ENCODE measurements at places on chromosomes 5 and 9.
A peak's percentile ranks its signal among the peaks of the same experiment; 100 is the strongest.

DNA sequence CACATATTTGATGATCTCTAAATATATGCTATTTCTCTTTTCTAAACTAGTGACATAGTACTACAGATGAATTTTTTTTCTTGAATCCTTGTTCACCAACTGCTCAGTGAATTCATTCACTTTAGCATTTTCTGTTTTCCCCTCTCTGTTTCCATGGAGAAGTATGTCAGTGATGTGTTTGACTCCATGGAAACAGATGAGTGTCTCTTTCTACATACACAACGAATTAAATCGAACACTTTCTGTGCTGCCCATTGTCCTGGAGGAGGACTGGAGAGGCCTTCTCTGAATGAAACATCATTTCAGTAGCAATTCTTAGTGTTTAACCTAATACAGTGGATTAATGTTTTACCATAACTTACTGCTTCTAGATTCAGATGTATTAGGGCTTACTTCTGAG is 9.5 kb downstream of the INVS start:
- DNase-seq: no peak

DNA sequence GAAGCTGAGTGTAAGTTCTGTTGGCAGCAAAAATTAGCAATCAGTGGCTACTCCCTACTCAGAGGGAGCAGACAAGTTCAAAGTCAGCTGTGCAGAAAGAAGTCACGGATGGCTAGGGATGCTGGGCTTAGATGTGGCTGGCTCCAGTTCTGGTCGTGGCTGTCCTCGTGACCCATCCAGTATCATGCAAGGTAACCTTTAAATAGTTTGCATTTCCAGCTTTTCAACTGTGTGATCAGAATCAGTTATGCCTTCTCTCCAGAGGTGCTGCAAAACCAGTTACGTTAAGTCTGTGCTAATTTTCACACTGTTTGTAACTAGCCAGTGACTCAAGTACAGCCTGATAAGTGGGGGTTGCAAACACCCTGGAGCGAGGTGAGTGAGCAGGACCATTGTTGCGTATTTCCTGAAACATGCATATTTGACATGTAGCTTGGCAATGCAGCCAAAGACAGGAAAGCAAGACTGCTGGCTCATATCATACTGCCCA is 302.4 kb downstream of the ATPSCKMT start:
- DNase-seq: no peak

GRCh38 chr5:16644301-16644889 is 27.6 kb upstream of the RETREG1 start:
- no peak for DNase-seq

DNA sequence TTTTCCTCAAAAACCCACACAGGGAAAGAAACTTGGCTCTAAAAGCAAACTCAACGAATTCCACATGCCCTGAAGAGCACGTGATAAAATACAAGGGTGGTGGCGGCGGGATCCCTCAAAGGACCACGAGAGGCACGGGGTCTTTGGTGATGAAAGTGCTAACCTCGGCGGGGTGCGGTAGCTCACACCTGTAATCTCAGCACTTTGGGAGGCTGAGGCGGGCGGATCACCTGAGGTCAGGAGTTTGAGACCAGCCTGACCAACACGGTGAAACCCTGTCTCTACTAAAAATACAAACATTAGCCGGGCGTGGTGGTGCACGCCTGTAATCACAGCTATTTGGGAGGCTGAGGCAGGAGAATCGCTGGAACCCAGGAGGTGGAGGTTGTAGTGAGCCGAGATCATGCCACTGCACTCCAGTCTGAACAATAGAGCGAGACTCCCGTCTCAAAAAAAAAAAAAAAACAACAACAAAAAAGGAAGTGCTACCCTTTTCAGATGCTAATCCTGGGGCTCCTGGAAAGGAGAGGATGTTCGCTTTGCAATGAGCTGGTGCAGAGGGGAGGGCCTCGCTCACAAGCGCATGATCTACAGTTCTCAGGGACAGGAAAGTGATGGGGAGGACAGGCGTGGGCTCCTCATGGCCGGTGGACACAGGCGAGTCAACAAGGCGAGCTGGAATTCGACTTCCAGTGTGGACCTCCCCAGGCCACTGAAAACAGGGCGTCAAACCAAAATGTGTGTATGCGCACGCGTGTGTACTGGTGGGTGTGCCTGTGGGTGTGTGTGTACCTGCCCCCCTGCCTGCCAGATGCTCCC is 54.1 kb downstream of the USP20 start:
- no peak for DNase-seq

GRCh38 chr5:14572836-14573235 is 8.8 kb upstream of the OTULINL start:
- DNase-seq: no peak

DNA sequence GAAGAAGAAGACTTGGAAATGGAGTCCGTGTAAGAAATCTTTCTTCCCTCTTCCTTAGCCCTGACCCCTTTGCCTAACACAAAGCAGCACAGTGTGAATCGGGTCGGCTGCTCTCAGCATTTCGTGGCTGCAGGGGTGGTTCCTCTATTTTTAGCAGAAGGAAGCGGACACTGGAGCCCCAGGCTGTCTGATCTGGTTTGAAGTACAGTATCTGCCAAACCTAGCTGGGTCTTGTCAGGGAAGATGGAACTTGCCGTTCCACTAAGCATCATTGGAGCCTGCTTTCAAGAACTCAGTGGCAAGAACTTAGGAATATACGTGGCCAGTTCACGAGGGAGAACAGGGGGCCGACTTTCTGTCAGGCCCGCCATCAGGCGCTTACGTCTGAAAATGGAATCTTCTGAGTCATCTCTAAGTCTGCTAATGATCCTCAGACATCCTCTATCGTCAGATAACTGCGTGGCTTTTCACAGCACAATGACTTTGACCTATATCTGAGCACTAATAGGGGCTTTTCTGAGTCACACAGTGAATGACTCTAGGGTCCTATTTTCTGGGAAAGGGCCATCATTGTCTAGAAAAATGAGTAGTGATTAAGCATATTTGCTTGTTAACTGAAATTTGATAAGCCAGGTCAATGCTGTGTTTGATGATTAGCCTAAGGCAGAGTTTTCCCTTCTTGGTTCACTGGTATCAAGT is 43.3 kb upstream of the NCS1 start:
- no peak for DNase-seq

GRCh38 chr5:115798252-115798651 is 18.2 kb downstream of the CDO1 start:
- no peak for DNase-seq

- DNase-seq: no peak
Measured at GRCh38 chr9:908536-909205, 67.2 kb downstream of the DMRT1 start.

- DNase-seq: no peak
Measured at GRCh38 chr5:111589316-111589715, 77.0 kb upstream of the STARD4 start.

DNA sequence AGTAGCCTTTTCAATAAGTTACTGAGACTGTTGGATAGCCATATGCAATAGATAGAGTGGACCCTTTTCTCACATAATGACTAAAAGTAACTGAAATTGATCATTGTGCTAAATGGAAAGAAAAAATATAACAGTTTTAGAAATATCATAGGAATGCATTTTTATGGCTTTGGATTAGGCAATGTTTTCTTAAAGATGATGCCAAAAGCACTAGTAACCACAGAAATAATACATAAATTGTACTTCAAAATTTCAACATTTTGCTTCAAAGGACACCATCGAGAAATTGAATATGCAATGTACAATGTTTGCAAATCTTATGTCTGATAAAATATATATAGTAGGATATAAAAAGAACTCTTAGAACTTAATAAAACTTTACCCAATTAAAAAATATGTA is 1267.5 kb upstream of the CDH9 start:
- DNase-seq: no peak

GRCh38 chr9:87286506-87286905 is 211.2 kb upstream of the DAPK1 start:
- no peak for DNase-seq

- DNase-seq: no peak
Measured at GRCh38 chr9:129178568-129179382, 714 bp upstream of the IER5L start.

DNA sequence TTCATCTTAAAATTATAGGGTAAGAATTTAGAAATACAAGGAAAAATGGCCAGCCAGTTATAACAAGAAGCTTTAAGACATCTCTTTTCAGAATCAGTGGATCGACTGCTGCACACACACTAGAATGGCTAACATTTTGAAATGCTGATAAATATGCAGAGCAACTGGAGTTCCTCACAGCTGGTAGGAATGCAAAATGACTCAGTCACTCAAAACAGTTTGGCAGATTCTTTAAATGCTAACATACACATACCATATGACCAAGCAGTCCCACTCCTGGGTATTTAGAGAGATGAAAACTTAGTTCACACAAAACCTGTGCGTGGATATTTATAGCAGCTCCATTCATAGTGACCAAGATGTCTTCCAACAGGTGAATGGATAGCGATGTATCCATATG is 23.2 kb upstream of the PSAT1 start:
- no peak for DNase-seq

DNA sequence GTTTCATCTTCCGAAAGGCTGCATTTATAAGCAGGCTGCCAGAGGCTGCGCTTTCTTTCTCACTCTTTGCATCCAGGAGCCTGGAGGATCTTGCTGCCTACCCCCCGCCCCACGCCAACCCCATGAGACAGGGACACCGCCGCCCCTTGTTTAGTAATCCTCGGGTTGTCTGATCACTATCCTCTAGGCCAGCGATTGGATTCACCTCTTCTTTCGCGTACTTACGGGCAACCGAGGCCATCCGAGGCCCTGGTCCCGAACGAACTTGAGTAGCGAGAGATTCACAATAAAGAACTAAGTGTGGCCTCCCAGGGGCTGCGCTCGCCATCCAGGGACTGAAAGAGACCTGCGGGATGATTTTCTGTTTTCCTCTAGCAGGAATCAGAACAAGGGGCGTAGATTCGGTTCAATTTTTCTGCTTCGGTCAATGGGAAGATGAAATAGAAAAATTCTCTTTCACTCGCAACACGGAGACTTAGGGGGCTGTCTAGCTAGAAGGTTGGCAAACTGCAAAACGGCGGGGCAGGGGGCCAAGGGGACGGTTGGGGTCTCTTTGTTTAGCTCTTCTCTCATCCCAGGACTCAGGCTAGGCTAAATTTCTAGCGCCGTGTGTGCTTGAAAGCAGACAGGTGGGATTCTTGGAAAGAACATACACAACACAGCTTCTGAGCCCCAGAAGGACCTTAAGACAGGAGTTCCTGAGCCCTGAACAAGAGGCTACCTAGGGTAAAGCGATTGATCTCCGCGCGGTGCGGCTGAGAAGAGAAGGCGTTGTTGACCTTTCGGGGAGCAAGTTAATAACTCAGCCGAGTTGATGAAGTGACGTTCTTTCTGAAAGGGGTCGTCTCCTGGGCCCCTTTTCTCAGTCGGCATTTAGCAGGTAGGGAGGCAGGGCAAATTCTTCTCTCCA is 5.8 kb upstream of the ISL1 start:
- DNase-seq: no peak

- DNase-seq: no peak
Measured at GRCh38 chr5:33701251-33701650, 190.5 kb downstream of the ADAMTS12 start.

GRCh38 chr5:88452820-88453219 is 184.2 kb upstream of the TMEM161B start:
- no peak for DNase-seq

- DNase-seq: no peak
Measured at GRCh38 chr5:120402606-120403005, 61.5 kb upstream of the PRR16 start.

DNA sequence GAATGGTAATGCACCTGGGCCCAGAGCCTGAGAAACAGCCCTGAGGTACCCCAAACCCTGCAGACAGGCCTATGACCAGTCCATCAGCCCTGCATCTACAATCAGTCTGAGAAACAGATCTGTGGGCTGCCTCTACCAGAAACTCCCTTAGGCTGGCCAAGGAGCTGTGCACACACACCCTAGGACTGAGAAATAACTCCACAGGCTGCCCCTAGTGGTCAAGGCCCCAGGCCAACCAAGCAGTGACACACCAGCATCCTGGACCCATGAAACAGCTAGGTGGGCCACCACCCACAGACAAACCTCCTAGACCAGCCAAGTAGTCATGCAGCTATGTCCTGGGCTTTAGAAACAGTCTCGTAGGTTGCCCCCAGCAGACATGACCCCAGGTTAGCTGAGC is 253.6 kb upstream of the VLDLR start:
- DNase-seq: no peak

- DNase-seq: peak; percentile 10
Measured at GRCh38 chr5:119031905-119032304, 39.0 kb upstream of the DMXL1 start.

DNA sequence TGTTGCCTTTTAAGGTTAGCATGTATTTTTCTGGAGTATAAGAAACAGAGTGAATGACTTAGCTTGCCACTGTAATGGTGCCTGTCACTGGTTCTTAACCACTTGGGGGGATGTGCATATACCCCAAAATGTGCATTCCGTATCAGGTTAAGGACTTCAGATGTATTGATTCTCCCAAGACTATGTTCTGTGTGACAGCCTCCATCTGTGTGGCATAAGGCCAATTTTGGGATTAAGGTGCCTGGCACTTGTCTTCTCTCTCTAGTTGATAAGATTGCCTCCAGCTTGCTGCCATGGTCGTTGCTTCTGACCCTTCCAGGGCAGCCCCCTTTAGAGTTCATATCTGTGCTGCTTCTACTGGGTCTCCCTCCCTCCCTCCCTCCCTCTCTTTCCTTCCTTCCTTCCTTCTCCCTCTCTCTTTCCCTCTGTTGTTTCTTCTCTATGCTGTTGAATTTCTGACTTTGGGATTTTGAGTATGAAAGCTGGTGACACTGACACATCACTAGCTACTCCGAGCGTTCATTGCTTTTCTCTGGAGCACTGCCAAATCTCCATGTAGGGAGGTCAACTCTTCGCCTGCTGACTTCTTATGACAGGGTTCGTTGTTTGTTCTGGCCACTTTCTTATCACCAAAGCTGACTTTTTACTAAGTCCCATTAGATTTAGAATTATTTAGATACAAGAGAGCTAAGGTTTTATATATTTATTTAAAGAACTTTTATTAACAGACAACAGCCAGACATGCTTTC is 31.0 kb downstream of the TNFAIP8 start:
- no peak for DNase-seq

- DNase-seq: no peak
Measured at GRCh38 chr5:40041452-40041851, 616.7 kb upstream of the DAB2 start.

DNA sequence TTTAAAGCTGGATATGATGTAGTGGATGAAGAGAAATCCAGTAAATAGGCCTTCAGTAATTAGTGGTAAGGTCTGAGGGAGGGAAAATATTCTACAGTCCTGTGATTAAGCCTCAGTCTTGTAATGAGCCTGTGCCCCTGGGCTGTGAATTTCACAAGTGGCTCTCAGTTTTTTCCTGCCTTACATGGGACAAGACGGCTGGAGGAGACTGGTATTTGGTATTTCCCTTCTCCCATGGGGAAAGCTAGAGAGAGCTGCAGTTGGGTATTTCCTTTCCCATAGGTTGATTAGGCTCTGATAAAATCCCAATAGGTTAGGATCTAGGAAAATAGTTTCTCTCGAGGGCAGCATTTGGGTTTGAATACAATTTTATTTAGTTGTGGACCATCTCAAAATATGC is 62.2 kb upstream of the GNA14 start:
- no peak for DNase-seq

- DNase-seq: no peak
Measured at GRCh38 chr5:167050568-167051401, 1240.7 kb upstream of the WWC1 start.

GRCh38 chr9:68685770-68686169 is 19.3 kb upstream of the PIP5K1B start:
- peak; percentile 39 for DNase-seq

All from SW480 (cell line).